ENCODE measurements at places on chromosomes 6 and 20. TPM values are rescaled to one million over a fixed set of nuclear protein-coding genes. Genes with fewer than 3 reads are reported as not detected.

Gene ELOVL4
- total RNA-seq: 2.7 TPM

Gene TFAP2D
- not detected for total RNA-seq

Gene WFDC2
- 0.13 TPM for total RNA-seq

Gene BHLHE23
- total RNA-seq: not detected

Gene LHFPL5
- not detected for total RNA-seq

Gene RAB44
- 0.04 TPM for total RNA-seq

Gene HLA-DRA
- total RNA-seq: 30.7 TPM

Gene LY6G6F
- total RNA-seq: not detected

Gene MACROD2
- 3.7 TPM for total RNA-seq

Gene TTK
- 9.4 TPM for total RNA-seq

Gene GJA1
- total RNA-seq: 55.9 TPM

Gene PPP1R3G
- 2.6 TPM for total RNA-seq

Gene CTAGE9
- total RNA-seq: not detected

Gene ZC3H12D
- total RNA-seq: 0.27 TPM

Gene LTB
- total RNA-seq: 0.58 TPM

Gene RBM24
- 157 TPM for total RNA-seq

Gene TUBB2B
- total RNA-seq: 63.7 TPM

Gene SS18L1
- 12.9 TPM for total RNA-seq

Gene HTR1E
- not detected for total RNA-seq

Gene SEMG2
- not detected for total RNA-seq

Gene TRIM10
- 0.18 TPM for total RNA-seq

Gene GATA5
- not detected for total RNA-seq

Gene SLC22A7
- not detected for total RNA-seq

Gene HFE
- total RNA-seq: 3.1 TPM

Gene BNIP5
- 0.04 TPM for total RNA-seq

Measured in muscle of leg (tissue), 16 donors.